Suprapubic skin (tissue), 4 donors: ENCODE measurements at places on chromosomes 1 and 21. TPM values are rescaled to one million over a fixed set of nuclear protein-coding genes. Genes with fewer than 3 reads are reported as not detected.

DNA sequence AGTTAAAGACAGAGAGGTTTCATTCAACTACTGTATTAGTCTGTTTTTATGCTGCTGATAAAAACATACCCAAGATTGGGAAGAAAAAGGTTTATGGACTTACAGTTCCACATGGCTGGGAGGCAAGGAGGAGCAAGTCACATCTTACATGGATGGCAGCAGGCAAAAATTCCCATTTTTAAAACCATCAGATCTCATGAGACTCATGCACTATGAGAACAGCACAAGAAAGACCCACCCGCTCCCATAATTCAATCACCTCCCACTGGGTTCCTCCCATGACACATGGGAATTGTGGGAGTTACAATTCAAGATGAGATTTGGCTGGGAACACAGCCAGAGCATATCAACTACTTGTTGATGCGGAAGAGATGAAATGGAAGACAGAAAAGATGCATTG lies 9.2 kb downstream of the GPR161 start:
- peaks cover 2% of the 10 kb centered on the region for H3K4me1 ChIP-seq
- no peaks in the 10 kb centered on the region for H3K36me3 ChIP-seq
- no peak overlapping the region for H3K4me3 ChIP-seq
- no peak for DNase-seq
- H3K27ac ChIP-seq, result no peak overlapping the region

The THEM5 gene
- total RNA-seq, result 65.7 TPM

The REG4 gene
- total RNA-seq, result not detected

The COL6A2 gene
- total RNA-seq, result 139 TPM

The KRTAP13-2 gene
- total RNA-seq, result not detected

The CRYBG2 gene
- total RNA-seq, result 96.9 TPM

DNA sequence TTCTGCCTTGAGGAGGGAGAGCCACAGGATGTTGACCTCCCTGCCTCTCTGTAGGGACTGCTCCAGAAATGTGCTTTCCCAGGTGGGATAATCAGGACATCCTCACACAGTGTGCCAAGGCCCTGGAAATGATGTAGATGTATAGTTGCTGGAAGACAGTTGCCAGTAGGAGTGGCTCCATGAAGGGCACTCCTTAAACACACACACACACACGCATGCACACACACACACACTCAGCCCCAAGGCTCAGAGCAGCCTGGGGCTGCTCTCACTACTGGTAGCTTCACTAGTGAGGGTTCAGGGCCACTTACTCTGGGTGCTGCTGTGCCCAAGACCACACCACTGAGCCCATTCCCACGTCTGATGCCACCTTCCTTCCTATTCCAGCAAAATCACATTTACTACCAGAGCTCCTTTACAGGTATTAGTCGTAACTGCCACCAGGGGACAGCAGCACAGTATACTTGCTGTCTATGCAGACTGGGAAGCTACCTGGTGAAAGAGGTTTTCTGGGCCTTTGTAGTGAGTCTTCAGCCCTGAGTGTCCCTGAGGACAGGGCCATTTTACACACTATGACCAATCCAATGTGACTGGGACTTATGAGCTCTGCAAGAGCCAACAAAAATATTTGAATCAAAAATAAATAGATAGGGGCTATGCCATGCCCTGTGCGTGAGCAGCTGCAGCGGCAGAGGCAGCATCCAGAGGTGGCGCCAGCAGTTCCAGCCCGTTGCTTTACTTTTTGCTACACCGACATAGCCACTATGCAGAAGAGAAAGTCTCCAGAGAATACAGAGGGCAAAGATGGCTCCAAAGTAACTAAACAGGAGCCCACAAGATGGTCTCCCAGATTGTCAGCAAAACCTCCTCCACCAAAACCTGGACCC lies 15.0 kb downstream of the CRNN start:
- DNase-seq, result no peak
- no peak overlapping the region for H3K27ac ChIP-seq
- H3K27me3 ChIP-seq, result peaks cover 7% of the 10 kb centered on the region
- no peaks in the 10 kb centered on the region for H3K36me3 ChIP-seq
- H3K4me3 ChIP-seq, result no peak overlapping the region

GRCh38 chr1:179077396-179077795 lies 4.5 kb upstream of the TOR3A start:
- DNase-seq, result no peak
- no peak overlapping the region for H3K27ac ChIP-seq
- peaks cover 13% of the 10 kb centered on the region for H3K4me1 ChIP-seq
- H3K27me3 ChIP-seq, result no peaks in the 10 kb centered on the region
- peaks cover 10% of the 10 kb centered on the region for H3K36me3 ChIP-seq

DNA sequence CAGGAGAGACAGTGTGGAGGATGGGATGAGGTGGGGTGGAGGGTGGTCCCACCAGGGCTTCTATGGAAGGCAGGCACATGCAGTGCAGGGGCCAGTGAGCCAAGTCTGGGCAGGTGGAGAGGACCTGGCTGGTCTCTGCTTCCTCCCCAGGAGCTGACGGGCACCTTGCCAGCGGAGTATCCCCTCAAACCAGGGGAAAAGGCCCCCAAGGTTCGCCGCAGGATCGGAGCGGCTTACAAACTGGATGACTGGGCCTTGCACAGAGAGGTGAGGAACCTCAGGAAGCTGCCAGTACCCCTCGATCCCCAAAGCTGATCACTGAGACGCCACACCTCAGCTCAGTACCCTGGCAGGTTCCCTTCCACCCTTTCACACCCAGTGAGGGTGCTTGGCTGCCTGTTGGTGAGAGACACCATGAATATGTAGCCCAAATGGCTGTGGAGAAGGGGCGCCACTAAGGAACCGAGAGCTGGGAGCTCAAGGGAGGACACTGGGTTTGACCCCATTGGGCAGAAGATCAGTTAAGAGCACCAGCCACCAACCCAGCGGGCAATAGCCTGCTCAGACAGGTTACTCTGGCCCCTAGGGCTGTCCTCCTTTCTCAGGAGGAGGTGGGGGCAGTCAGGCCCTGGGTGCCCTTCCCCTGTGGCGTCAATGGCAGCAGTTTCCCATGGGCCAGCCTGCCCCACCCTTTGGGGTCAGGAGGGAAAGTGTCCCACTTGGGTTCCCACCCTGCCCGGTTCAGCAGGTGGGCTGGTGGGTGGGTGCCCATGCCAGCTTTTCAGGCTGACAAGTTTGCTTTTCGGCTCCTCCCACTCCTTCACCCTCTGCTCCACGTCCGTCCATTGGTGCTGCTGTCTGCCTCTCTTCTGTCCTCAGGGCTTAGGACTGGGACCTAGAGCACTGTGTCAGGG lies 5.5 kb downstream of the INAVA start:
- H3K27me3 ChIP-seq, result peaks cover 7% of the 10 kb centered on the region
- H3K36me3 ChIP-seq, result peaks cover 29% of the 10 kb centered on the region
- H3K4me1 ChIP-seq, result peaks cover 40% of the 10 kb centered on the region
- no peak overlapping the region for H3K4me3 ChIP-seq
- no peak overlapping the region for H3K27ac ChIP-seq
- DNase-seq, result no peak

DNA sequence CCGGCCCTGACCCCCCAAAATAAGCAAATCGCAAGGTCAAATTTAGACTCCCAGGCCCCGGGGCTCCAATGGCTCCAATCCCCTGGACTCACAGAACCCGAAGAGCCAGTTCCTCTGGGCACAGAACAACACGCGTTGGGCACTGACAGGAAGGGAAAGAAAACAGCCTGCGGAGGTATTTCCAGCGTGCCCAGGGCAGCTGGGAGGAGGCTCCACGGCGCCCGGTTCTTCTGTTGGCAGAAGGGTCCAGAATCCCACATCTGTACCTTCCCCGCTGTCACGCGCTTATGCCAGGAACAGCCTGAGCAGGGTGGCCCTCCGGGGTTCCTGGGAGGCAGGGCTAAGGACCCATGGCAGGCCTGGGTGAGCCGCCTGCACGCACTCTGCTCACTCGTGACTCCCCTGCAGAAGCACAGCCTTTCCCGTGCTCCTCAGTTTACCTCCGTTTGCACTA lies 85.5 kb downstream of the RIPK4 start:
- peaks cover 79% of the 10 kb centered on the region for H3K4me1 ChIP-seq
- peak overlapping the region; percentile 93 for H3K27ac ChIP-seq
- no peaks in the 10 kb centered on the region for H3K27me3 ChIP-seq

The SH2D2A gene
- not detected for total RNA-seq

GRCh38 chr1:64920941-64921589 lies 45.3 kb downstream of the JAK1 start:
- no peak overlapping the region for H3K4me3 ChIP-seq
- no peak overlapping the region for H3K27ac ChIP-seq
- peaks cover 64% of the 10 kb centered on the region for H3K4me1 ChIP-seq
- no peaks in the 10 kb centered on the region for H3K36me3 ChIP-seq
- no peak for DNase-seq

GRCh38 chr1:10948463-10948775 lies 64.0 kb upstream of the TARDBP start:
- H3K4me3 ChIP-seq, result no peak overlapping the region
- peaks cover 15% of the 10 kb centered on the region for H3K4me1 ChIP-seq
- DNase-seq, result no peak
- H3K27me3 ChIP-seq, result no peaks in the 10 kb centered on the region

The TMEM54 gene
- 204 TPM for total RNA-seq

GRCh38 chr1:49102752-49103151 lies 326.1 kb upstream of the BEND5 start:
- no peak overlapping the region for H3K4me3 ChIP-seq
- H3K4me1 ChIP-seq, result no peaks in the 10 kb centered on the region
- DNase-seq, result no peak
- H3K36me3 ChIP-seq, result no peaks in the 10 kb centered on the region
- no peak overlapping the region for H3K27ac ChIP-seq

- DNase-seq, result peak; percentile 67
- no peaks in the 10 kb centered on the region for H3K36me3 ChIP-seq
- no peak overlapping the region for H3K27ac ChIP-seq
- no peaks in the 10 kb centered on the region for H3K27me3 ChIP-seq
- peaks cover 16% of the 10 kb centered on the region for H3K4me1 ChIP-seq
These were observed 17.4 kb upstream of the SHE start for GRCh38 chr1:154519591-154519991.

DNA sequence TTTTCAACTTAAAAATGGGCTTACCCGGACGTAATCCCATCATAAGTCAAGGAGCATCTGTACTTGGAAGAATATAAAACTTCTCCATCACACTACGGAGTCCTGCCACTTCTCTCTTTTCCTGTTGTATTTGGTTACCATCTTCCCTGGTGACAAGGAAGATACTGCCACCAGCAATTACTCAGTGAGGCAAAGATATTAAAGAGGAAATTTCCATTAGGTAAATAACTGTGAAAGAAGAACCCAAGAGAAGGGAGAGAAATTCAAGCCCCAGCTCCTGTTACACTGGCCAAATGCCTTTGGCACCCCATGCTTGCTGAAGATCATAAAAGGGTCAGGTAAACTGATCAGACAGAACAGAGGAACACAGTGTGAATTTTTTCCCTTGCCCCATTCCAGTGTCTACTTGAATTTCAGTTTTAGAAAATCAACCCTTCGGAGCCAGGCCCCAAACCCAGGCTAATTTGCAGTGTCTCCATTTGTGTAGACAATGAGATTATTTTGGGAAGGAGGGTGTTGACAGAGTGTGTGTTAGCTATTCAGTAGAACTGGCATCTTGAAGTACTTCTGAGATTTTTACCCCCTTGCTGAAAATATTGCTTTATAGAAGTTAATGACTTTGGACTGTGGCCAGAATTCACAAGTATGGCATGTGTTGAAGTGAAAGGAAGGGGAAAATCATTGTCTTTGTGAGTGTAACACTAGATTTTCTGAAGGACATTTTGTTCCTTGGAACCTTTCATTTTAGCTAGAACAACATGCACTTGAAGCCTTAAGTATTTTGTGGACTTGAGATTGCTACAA lies 167.1 kb downstream of the DHRS3 start:
- no peak for DNase-seq
- peaks cover 95% of the 10 kb centered on the region for H3K4me1 ChIP-seq
- no peaks in the 10 kb centered on the region for H3K27me3 ChIP-seq
- H3K27ac ChIP-seq, result peak overlapping the region; percentile 56

The BNIPL gene
- total RNA-seq, result 492 TPM

DNA sequence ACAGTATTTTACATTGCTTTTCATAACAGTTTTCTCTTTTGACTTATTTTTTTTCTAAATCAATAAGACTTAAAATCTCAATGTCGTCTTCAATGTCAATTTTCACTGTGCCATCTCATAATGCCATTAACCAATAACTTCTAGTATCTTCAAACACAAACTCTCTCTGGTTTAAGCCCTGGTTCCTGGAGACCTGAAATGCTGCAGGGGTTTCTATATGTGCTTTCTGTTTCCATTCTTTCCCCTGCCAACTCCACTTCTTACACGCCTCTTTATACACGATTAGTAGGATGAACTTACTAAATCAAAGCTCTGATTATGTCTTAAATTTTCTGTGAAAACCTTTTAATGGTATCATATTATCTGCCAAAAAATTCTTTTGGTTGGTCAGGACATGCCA lies 191.4 kb downstream of the AMY1C start:
- H3K27ac ChIP-seq, result no peak overlapping the region
- no peak overlapping the region for H3K4me3 ChIP-seq
- DNase-seq, result no peak
- no peaks in the 10 kb centered on the region for H3K4me1 ChIP-seq
- H3K27me3 ChIP-seq, result no peaks in the 10 kb centered on the region
- H3K36me3 ChIP-seq, result no peaks in the 10 kb centered on the region

DNA sequence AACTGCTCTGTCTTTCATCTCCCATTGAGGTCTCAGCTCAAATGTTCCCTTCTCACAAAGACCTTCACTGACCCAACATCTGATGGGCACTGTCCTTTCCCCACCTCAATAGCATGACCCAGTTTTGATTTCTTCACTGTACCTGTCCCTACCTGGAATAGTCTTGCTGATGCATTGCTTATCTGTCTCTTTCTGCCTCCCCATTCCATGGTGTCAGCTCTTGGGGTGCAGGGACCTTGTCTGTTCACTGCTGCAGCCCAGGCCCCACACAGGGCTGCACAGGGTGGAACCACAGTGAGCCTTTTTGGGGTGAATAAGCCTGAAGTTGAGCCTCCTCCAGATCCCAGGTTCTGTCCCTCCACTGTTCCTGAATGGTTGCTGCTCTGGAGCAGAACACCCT lies 414.9 kb downstream of the PTPRU start:
- H3K36me3 ChIP-seq, result no peaks in the 10 kb centered on the region
- H3K4me3 ChIP-seq, result no peak overlapping the region
- no peak for DNase-seq
- H3K27me3 ChIP-seq, result peaks cover 35% of the 10 kb centered on the region

DNA sequence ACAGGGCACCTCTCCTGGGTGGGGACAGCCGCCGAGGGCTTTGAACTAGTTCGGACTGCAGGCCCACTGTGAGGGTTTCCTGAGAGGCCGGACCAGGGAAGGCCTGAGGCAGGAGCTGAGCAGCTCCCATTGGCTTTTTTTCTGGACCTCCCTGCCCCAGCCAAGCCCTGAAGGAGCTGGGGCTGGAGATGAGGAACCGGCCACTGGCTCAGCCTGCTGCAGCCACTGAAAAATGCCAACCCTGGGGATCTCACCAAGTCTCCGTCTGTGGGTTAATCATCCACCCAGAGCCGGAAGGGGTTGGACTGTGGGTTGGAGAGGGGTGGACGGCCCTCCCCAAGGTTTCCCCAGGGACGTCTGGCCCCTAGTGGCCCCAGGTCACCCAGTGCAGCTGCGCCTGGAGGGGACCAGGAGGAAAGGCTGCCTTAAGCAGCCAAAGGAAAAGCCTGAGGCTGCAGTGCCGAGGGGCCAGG lies 2.5 kb downstream of the VWA1 start:
- no peak for DNase-seq
- peaks cover 9% of the 10 kb centered on the region for H3K36me3 ChIP-seq
- peaks cover 74% of the 10 kb centered on the region for H3K4me1 ChIP-seq
- H3K27me3 ChIP-seq, result no peaks in the 10 kb centered on the region
- no peak overlapping the region for H3K27ac ChIP-seq

- peaks cover 2% of the 10 kb centered on the region for H3K4me1 ChIP-seq
- no peak overlapping the region for H3K27ac ChIP-seq
- H3K4me3 ChIP-seq, result no peak overlapping the region
These were observed 350.8 kb upstream of the PTBP2 start for GRCh38 chr1:96370757-96371156.

The NECTIN4 gene
- 140 TPM for total RNA-seq
